NCI-H1092 treated with DMSO at 0.1 percent for 48 hours (cell line): ENCODE measurements at places on chromosomes 11 and 22.

DNA sequence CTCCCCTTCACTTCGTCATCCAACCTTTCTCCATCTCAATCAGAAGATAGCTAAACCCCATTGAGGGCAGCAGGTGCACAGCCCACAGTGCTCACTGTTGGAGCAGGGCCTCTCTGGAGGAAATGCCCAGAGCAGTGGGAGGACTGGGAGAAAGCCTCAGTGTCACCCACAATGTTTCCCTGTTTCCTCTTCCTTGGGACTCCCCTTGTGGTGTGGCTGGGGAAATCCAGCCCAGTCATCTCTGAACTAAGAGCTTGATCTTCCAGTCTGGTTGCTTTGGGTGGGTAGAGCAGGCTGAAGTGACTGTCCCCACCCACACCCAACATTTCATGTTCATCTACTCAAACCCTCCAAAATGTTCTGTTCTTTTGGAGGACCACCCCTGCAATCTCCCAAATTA lies 29.8 kb upstream of the EED start:
- DNase-seq, result no peak

DNA sequence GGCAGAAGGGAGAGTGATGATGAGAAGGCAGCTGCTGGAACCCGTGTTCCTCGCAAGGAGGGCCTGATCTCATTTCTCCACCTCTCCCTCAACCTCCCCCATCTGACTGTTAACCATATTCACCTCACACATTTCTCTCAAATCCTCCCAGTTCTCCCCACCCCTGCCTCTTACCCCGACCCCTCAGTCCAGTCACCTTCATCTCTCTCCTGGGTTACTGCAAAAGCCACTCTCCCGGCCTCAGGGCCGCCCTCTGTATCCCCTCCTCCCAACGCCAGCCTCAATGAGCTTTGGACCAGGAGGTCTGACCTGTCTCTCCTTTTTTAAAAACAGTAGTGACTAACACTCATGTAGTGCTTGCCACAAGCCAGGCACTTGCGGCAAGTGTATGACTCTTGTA lies 29.5 kb upstream of the LMO1 start:
- DNase-seq, result no peak

- DNase-seq, result no peak
Measured at GRCh38 chr11:70481625-70482528, 83.5 kb downstream of the CTTN start.

DNA sequence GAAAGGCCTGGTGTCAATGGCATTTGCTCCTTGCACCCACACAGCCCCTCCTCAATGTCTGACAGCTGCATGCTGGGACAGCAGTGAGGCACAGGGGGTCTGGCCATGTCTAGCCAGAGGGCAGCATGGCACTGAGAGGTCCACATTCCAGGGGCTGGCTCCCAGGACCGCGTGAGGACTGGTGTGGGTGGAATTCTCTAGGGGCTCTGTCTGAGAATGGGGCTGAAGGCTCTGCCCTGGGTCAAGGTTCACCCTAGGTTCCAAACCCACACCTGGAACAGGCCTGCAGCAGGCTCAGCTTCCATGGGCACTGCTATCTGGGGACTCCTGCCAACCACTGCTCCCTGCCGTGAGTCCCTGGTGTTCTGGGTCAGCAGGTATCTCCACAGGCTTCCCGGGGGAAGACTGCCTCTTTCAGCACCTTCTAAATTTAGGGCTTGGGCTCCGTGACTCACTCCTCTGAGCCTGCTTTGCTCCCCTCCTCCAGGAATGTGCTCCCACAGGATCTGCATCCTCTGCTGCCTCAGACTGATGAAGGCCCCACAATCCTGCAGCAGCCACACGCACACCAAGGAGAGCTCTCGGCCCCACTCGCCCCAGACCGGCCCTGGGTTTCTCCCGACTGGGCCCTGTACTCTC lies 4.2 kb downstream of the STARD10 start:
- DNase-seq, result no peak

DNA sequence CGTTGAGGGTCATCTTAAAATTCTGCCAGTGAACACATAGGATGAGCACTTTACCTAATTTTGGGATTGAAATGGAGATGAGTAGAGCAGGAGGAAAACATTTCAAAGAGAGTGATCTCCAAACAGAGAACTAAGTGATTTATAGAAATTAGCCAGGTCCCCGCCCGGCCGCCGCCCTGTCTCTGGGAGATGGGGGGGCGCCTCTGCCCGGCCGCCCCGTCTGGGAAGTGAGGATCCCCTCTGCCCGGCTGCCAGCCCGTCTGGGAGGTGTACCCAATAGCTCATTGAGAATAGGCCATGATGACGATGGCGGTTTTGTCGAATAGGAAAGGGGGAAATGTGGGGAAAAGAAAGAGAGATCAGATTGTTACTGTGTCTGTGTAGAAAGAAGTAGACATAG lies 276.7 kb upstream of the C11orf87 start:
- no peak for DNase-seq

GRCh38 chr11:7645206-7645605 lies 28.1 kb downstream of the CYB5R2 start:
- DNase-seq, result no peak

GRCh38 chr11:72409458-72409857 lies 24.9 kb downstream of the CLPB start:
- no peak for DNase-seq
